Hindlimb muscle (tissue), 1 donor: ENCODE measurements at places on chromosomes 7 and 10.

- DNase-seq = no peak
These were observed 80.3 kb downstream of the RAMP3 start for GRCh38 chr7:45237788-45238461.

- no peak for DNase-seq
These were observed 98.7 kb downstream of the DIP2C start for GRCh38 chr10:590721-591120.

DNA sequence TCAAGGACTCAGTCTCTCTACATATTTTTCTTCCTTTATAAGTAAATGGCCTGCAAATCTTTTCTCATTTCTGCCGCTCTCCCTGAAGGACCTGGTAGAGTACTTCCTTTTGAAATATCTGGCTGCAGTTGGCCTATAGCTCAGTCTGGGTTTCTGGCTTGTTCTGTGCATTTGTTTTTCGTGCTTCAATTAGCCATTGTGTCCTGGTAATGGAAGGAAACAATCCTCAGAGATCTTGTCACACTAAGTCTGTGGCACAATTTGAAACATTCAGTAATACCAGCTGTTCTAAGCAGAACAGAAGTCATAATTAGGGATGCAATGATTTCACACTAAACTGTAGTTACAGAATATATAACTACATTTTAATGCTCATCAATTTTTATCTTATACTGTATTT, 545.0 kb downstream of the NRG3 start:
- no peak for DNase-seq

- no peak for DNase-seq
These were observed 41.8 kb upstream of the MKI67 start for GRCh38 chr10:128167926-128168520.

DNA sequence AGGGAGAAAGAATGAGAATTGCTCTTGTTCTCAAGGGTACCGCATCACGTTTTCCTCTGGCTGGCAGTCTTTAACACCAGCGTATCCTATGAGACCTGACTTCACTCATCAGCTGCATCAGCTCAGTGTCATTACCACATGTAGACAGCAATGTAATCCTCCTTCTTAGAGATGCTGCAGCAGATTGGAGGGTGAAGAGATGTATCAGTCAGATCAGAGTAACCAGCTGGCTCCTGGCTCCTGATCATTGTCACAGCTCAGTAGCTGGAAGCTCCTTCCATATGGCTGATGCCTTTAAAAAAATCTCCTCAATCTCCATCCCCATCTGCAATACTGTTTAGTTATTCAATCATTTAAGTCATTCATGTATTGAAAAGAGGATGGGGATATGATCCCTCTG, 39.7 kb upstream of the EPHB6 start:
- DNase-seq = no peak

DNA sequence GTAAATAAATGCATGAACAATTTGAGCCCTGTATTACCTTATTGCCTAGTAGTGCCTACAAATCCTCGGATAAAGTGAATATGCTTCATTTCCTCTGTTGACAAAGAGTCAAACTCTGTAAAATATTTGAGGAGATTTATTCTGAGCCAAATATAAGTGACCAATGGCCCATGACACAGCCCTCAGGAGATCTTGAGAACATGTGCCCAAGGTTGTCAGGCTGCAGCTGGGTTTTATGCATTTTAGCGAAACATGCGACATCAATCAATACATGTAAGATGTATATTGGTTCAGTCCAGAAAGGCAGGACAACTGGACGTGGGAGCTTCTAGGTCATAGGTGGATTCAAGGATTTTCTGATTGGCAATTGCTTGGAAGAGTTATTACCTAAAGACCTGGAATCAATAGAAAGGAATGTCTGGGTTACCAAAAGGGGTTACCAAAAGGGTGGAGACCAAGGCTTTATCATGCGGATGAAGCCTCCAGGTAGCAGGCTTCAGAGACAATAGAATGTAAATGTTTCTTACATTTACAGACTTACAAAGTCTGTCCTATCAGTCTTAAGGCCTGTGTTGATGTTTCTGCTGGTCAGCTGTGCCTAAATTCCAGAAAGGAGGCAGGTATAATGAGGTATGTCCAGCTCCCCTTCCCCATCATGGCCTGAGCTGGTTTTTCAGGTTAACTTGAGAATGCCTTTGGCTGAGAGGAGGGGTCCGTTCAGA, 220.1 kb upstream of the FZD1 start:
- DNase-seq = no peak

DNA sequence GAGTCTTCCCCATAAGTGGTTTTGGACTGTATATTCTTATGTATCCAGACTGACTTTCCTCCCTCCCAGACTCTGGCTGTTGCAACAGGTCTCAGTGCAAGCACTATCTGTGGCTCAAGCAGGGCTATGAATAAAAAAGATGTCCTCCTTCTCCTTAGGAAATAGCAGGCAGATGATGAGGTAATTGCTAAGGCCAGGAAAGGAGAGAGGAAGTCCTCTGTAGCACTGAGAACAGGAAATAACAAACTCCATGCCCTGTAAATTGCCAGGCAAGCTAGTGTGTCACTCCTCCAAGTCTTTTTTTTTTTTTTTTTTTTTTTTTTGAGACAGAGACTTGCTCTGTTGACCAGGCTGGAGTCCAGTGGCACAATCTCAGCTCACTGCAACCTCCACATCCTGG, 900.1 kb downstream of the TYW1 start:
- DNase-seq = no peak

DNA sequence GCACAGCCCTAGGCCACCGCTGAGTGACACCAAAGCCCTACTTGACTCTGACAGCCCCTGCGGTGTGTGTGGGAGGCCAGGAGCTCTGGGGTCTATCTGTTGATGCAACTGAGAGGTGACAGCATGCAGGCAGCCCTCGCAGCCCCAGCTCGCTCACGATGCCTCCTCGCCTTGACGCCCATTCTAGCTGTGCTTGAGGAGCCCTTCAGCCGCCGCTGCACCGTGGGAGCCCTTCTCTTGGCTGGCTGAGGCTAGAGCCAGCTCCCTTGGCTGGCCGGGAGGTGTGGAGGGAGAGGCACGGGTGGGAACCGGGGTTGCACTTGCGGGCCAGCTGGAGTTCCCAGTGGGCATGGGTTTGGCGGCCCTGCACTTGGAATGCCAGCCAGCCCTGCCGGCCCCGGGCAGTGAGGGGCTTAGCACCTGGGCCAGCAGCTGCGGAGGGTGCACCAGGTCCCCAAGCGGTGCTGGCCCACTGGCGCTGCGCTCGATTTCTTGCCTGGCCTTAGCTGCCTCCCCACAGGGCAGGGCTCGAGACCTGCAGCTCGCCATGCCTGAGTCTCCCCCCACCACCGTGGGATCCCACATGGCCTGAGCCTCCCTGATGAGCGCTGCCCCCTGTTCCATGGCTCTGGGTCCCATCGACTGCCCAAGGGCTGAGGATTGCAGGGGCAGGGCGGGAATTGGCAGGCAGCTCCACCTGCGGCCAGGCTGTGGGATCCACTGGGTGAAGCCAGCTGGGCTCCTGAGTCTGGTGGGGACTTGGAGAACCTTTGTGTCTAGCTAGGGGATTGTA, 31.6 kb upstream of the POM121L12 start:
- DNase-seq = no peak
